Stimulated activated CD4-positive, alpha-beta T cell treated with anti-CD3 and anti-CD28 coated beads, Interleukin-2, amount 100 ng/mL, for 48 hours (primary cell): ENCODE measurements at places on chromosomes 4 and X.

- DNase-seq, result no peak
These were observed 58.4 kb upstream of the SORBS2 start for GRCh38 chr4:185870366-185870765.

- DNase-seq, result no peak
These were observed 350.9 kb downstream of the RPA4 start for GRCh38 chrX:97234471-97235081.

DNA sequence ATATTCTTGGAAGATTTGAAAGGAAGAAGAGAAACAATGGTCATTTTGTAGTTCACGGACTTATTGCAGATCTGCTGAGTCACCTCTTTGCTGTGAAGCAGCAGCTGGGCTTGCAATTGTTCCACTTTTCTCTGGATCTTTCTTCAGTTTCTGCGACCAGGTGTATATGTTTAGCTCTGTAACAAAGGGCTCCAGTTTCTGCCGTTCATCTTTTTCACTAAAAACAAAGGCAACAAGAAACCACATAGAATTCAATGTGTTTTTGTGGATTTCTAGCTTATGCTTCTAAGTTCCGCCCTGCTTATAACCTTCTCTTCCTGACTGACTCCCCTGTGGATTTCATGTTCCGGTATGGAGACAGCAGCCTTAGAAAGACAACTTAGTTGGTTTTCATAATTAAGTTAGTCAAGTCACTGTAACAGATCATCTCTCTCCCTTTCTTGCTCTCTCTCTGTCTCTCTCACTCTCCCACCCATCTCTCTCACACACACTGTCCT is 121.6 kb upstream of the EPHA5 start:
- DNase-seq, result no peak

- DNase-seq, result no peak
These were observed 4.0 kb downstream of the TRPC5 start for GRCh38 chrX:112078606-112079005.

- DNase-seq, result no peak
These were observed 932.3 kb upstream of the EPHA5 start for GRCh38 chr4:66602622-66603021.

GRCh38 chr4:51842167-51842553 is 793 bp upstream of the DCUN1D4 start:
- peak; percentile 10 for DNase-seq

GRCh38 chrX:44012484-44013096 is 39.4 kb upstream of the NDP start:
- DNase-seq, result peak; percentile 25

DNA sequence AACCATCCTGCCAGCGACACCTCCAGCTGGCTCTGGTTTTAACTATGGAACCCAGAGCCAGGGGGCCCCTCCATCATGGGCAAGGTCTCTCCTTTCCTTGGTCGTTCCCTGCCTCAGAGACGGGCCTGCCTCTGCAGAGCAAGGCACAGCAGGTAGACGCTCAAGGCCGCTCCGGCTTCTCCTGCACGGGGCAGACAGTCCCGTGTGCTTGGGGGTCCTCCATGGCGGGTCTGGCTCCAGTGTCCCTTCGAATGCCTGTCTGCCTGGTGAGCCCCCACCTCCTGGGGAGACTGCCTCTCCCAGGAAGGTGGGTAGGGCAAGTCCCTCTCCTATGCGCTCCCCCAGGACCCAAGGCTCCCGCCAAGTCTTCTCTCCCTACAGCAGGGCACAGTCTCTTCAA is 71.5 kb downstream of the ACOX3 start:
- no peak for DNase-seq

- DNase-seq, result peak; percentile 32
These were observed 488 bp downstream of the TBC1D25 start for GRCh38 chrX:48540028-48540375.

DNA sequence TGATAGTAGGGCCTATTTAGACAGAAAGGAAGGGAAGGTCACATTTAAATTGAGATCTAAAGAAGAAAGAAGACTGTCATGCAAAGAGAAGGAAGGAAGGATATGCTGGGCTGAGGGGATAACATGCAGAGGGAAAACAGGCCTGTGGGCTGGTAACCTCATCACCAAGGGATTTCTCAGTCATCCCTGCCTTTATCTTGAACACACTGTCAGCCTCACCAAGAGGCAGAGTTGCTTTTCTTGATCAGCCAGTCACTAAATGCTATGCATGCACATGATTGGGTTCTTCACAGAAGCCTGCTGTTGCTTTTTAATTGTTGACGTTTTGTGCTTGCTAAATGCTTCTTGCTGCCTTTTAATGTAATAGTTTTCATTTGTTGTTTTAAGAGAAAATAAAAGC is 113.0 kb downstream of the ARHGAP24 start:
- no peak for DNase-seq

DNA sequence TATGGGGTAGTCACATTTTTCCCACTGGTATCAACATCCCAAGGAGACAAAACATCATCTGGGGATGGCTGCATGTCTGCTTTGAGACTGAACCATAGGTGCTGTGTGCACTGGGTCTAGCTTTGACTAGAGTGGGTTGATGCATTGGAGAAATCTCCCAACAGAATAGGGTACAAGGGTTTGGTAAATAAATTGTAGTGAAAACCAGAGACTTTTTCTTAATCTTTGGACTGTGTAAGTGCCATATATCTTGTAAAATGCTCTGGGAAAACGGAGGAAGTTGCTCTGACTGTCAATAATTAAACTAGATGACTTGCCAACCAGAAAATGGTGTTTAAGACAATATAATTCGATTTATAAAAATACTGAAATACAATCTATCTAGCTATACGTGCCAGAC is 1064.0 kb upstream of the SLIT2 start:
- no peak for DNase-seq

DNA sequence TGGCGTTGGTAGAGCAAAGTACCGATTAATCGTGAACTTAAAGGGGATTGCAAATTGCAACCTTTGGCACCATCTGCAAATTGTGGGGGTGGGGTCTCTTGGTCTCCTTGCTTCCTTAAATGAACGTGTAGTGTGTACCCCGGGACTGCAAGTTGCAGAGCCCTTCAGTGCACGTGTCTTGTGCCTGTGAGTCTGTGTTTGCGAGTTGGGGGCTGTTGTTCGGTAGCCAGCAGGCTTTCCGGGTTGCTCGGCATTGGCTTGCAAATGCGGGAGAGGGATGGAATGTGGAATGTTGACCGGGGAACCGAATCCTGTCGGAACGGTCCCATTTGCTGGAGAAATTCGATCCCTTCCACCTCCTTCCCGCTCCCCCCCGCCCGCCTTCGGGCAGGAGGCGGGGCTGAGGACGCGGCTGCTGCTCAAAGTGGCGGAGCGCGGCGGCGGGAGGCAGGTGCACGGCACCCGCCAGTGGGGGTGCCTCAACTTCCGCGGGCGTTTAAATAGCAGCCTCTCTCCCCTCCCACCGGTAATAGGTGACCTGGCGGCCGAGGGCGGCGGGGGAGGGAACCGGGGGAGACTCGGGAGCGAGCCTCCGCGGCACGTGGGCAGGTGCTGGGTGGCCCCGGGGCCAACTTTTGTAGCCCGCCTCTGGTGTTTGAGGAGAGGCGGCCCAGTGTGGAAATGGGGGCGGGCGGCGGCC is 1.5 kb downstream of the JADE1 start:
- peak; percentile 70 for DNase-seq

- no peak for DNase-seq
These were observed 66.8 kb upstream of the TMEM164 start for GRCh38 chrX:109936114-109936513.

DNA sequence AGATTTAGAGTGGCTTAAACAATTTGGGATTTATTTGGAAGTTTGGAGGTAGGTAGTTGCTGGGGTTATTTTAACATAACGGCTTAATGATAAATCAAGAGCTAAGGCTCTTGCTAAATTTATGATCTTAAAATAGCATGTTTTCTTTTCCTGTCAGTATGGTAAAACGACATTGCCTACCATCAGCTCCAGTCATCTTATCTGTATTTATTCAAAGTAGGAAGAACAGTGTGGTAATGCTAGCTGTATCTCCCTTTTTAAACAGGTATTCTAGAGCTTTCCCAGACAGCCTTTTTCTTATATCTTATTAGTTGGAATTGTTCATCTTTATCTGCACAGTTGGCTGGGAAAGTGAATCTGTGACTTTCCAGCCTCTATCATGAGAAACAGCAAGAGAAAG is 110.2 kb downstream of the SLC4A4 start:
- DNase-seq, result no peak

GRCh38 chr4:113637823-113638561 is 123.5 kb downstream of the CAMK2D start:
- no peak for DNase-seq

DNA sequence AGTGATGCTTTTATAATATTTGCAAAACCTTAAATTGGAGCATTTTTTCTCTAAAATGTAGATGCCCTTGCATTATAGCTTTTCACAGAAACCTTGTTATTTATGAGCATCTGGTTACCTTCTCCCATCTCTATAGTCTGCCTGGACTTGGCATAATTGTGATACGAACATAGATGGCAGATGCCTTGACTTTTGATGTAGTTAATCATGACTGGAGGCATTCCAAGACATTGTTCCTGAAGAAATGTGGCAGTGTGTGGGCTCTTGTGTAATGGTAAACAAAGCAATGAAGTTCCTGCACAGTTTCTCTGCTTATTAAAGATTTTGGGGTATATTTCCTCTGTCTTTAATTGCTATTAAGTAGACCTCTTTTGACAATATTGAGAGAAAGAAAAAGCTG is 500.1 kb downstream of the PCDH19 start:
- no peak for DNase-seq

DNA sequence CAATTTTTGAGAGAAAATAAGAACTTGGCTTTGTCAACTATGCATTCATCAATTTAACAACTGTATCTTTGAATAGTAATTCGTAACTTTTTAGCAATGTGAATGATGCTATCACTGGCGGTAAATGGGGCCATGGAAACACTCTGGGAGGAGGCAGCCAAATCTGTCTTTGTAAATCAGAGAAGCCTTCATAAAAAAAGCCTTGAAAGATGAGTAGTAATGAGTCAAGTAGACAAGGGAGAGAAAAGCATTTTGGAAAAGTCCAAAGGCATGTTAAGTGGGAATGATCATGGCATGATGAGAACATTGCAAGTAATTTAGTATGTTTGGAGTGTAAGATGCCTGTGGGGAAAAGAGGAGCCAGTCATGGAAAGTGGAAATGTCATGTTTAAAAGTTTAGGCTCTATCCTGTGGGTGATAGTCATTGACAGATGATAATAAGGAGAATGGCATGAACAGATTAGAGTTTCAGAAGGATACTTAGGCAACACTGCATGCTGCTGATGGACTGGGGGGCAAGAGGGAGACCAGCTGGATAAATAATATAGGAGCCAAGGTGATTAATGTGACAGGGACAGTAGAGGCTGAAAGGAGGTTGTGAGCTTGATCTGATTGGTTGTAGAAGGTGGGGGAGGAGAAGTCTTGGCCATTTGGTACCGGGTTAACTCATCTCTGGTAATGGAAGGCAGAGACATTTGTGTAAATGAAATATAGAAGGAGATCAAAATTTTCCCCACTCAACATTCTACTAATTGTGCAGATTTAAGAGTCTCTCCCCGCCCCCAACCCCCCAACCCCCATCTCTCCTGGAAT is 16.3 kb downstream of the SPRY1 start:
- no peak for DNase-seq

GRCh38 chr4:26482508-26483462 is 7.5 kb downstream of the CCKAR start:
- no peak for DNase-seq

GRCh38 chr4:168743601-168744000 is 246.7 kb downstream of the PALLD start:
- no peak for DNase-seq

DNA sequence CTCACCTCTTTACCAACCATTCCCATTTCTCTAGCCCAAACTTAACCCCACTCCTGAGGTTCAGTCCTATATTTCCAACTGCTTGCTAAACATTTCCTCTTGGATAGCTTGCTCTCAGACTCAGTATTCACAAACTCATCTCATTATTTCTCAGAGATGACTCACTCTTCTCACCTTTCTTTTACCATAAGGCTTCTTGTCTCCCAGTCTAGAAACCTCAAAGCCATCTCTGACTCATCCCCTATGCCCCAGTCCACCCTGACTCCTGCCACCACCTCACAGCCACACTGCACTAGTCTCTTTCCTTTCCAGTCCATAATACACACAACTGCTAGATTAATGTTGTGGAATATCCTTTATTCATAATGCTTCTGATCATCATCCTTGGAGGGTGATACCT is 4.8 kb downstream of the FRMPD3 start:
- no peak for DNase-seq

DNA sequence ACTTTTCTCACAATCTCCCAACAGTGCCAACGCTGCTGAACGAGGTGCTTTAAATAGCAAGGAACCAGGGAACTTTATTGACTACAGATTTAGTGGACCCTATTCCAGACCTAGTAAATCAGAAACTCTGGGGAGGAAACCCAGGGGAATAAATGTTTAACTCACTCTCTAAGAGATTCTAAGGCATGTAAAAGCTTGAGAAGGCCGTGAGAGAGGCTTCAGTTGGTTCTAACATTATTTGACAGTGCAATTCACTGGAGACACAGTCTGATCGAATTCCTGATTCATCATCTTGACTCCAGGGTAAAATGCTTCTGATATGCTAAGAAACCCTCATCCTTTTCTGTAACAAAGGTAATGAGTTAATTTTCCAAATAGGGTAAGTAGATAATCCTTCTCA is 494.4 kb downstream of the KCNIP4 start:
- no peak for DNase-seq

GRCh38 chrX:103483720-103484119 is 35.6 kb downstream of the RAB40A start:
- no peak for DNase-seq

GRCh38 chr4:53361451-53361850 is 4.4 kb downstream of the SCFD2 start:
- no peak for DNase-seq

- DNase-seq, result no peak
These were observed 37.8 kb downstream of the TBC1D9 start for GRCh38 chr4:140718241-140718952.

DNA sequence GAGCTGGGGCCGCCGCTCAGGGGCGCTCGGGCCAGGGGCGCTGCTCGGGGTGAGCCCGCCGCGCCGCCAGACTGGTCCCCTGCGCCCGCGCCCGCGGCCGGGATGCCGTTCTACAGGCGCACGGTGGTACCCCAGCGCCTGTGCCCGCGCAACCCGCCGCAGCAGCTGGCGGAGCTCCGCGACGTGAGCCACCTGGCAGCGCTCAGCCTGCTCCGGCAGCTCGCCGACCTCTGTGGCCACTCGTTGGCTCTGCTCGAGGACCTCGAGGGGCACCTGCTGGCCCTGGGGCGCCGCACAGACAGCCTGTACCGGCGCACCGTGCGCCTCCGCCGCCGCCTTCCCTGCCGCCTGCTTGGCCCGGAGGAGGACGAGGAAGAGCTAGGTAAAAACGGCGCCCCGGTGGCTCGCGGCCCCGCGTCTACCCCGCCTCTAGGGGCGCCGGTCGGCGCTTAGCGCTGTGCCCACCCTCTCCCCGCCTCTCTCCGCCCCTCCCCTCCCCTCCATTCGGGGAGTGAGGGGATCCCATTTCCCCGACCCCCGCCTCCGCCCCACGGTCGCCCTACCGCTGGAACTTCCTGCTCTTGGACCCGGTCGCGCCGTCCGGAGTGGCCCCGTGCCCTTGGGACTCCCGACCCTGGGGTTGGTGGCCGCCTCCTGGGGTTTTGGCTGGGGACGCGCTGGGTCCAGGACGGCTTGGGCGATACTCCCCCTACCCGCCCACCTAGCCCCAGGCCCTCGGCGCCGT is 513 bp downstream of the NHSL2 start:
- DNase-seq, result peak; percentile 4

- DNase-seq, result no peak
These were observed 1977.9 kb upstream of the ADGRL3 start for GRCh38 chr4:59222221-59222620.
